Activated T-cell treated with anti-CD3 and anti-CD28 coated beads for 48 hours (primary cell): ENCODE measurements at places on chromosomes 1 and 21.
A peak's percentile ranks its signal among the peaks of the same experiment; 100 is the strongest.

DNA sequence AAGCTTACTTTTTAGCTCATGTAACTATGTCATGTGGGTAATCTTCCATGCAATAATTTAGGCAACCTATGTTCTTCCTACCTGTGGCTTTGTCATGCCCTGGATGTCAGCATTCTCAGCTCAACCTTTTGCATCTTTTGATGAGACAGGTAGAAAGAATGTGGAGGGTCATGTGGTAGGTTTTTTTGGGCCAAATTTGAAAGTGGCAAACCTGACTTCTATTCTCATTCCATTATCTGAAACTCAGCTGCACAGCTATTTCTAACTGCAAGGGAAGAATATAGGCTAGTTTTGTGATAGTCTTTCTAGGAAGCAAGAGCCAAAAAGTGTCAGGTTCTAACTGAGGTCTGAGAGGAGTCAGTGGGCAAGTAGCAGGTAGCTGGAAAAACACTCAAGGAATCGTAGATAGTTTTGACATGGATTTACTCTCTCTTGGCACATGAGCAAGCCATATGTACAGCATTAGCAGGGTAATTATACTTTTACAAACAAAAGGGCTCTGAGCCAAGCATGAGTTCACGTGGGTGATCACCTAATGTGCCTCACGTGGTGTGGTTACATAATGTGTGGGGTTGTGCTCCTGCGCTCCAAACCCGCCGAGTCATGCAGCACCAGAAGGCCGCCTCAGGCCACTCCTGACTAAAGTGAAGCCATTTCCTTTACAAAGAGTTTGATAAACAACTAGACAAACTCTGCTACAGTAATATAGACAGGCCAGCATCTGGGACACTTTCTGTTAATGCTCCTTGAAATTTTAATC is 1013.8 kb downstream of the PLA2G4A start:
- DNase-seq, result no peak

DNA sequence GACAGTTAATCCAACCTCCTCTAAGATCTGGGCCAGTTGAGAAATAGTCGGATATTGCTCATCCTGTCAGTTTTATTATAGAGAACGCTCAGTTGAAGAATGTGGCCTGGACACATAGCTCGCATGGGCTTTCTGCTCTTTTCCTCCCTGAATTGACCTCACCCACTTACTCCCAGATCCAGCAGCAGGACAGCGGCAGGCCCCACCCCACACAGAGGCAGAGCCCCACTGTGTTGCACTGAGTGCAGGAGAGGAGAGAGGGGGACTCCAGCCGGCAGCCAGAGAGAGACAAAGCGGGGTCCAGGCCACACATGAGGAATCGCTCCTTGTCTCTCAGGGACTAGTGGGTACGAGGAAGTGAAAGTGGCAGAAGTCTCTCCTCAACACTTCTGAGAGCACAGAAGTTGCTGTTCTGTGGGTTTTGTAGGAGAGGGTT is 78.6 kb downstream of the LAMC1 start:
- no peak for DNase-seq

- no peak for DNase-seq
Observed at GRCh38 chr1:97137862-97138514, 416.4 kb downstream of the PTBP2 start.

DNA sequence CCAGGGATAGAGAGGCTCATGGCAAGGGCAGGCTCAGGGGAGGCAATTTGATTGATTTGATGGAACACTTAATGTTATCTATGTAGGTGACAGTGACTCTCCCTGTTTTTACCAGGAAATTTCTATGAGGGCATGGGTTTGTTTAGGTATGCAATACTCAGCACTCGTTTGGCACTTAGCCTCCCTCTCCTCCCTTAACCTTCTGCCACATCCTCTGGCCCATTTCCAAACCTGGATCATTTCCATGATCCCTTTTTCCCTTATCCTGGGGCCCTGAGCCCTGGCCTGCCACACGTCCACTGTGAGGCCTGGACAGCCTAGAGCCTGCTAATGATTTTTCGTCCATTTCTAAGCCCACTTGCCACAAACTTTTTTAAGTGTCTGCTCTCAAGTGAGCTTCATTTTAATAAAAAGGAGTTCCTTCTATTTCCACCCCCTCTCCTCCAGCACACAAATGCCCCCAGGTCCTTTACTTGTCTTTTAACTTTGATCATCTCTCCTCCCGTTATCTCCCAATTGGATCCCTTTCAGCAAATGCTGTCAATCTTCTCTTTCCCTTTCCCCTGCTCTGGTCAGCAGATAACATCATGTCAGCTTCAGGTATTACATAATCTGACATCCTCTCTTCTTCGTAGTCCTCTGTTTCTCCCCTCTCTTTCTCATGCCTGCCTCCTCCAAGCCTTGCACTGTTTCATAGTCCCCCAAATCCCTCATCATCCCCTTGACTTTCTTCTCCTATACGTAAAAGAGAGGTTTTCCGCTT is 37.8 kb upstream of the GADD45A start:
- no peak for DNase-seq

GRCh38 chr1:156801409-156802121 is 15.1 kb downstream of the SH2D2A start:
- DNase-seq, result no peak

GRCh38 chr1:86828024-86828423 is 85.9 kb downstream of the SELENOF start:
- no peak for DNase-seq

- no peak for DNase-seq
Observed at GRCh38 chr1:87334351-87335174, 5.9 kb downstream of the LMO4 start.

DNA sequence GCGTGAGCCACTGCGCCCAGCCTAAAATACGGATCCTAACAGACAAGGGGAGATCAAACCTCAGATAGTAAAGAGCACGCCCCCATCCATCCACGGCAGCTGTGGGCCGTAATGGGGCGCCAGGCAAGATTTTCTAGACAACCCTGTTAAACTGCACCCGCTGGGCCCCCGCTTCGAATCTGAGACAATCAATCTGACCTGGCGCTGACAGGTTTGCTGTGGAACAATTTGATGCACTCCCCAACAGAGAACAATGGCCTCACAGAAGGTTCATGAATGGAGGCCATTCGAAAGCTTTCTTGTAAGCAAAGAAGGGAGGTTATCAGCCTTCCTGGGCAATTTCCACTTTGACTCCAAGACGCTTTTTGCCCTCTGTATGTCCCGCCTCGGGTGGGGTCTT is 30.5 kb downstream of the CLSTN1 start:
- no peak for DNase-seq

GRCh38 chr21:44485254-44485793 is 30.0 kb downstream of the LRRC3 start:
- peak; percentile 53 for DNase-seq
